ENCODE measurements at places on chromosomes 1 and 21. TPM values are rescaled to one million over a fixed set of nuclear protein-coding genes. Genes with fewer than 3 reads are reported as not detected.

WNT4 gene
- total RNA-seq, result 0.17 TPM

CDA gene
- total RNA-seq, result 13.0 TPM

CXADR gene
- total RNA-seq, result 49.0 TPM

YOD1 gene
- total RNA-seq, result 15.1 TPM

TFF3 gene
- total RNA-seq, result 0.87 TPM

CRYBG2 gene
- 7.1 TPM for total RNA-seq

Measured in renal cortical epithelial cell (primary cell).